ENCODE measurements at places on chromosomes 1 and 21.

GRCh38 chr21:45016031-45016405 lies 58.4 kb upstream of the ADARB1 start:
- no peak for DNase-seq

DNA sequence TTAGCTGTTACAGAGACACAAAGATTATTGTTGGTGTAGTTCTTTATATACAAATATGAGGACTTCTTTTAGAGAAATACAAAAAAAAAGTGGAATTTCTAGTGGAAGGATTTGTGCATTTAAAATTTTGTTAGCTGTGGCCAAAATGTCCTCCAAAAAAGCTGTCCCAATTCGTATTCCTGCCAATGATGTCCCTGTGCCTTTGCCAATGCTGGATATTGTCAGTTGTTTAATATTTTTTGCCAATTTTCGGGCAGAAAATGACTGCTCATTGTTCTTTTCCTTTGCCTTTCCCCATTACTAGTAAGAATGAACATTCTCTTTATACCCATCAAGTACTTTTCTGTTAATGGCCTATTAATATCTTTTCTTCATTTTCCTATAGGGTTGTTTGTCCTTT lies 110.0 kb upstream of the HOOK1 start:
- DNase-seq = no peak

- DNase-seq = no peak
These were observed 41.7 kb downstream of the PSMG1 start for GRCh38 chr21:39141502-39141901.

DNA sequence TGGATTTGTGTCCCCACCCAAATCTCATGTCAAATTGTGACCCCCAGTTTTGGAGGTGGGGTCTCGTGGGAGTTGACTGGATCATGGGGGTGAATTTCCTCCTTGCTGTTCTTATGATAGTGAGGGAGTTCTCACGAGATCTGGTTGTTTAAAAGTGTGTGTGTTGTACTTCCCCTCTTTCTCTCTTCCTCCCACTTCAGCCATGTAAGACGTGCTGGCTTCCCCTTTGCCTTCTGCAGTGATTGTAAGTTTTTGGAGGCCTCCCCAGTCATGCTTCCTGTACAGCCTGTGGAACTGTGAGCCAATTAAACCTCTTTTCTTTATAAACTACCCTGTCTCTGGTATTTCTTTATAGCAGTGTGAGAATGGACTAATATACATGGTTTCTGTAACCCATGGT lies 64.6 kb downstream of the RHOU start:
- DNase-seq = no peak

- DNase-seq = no peak
These were observed 1.4 kb downstream of the FOXD2 start for GRCh38 chr1:47439017-47439818.

DNA sequence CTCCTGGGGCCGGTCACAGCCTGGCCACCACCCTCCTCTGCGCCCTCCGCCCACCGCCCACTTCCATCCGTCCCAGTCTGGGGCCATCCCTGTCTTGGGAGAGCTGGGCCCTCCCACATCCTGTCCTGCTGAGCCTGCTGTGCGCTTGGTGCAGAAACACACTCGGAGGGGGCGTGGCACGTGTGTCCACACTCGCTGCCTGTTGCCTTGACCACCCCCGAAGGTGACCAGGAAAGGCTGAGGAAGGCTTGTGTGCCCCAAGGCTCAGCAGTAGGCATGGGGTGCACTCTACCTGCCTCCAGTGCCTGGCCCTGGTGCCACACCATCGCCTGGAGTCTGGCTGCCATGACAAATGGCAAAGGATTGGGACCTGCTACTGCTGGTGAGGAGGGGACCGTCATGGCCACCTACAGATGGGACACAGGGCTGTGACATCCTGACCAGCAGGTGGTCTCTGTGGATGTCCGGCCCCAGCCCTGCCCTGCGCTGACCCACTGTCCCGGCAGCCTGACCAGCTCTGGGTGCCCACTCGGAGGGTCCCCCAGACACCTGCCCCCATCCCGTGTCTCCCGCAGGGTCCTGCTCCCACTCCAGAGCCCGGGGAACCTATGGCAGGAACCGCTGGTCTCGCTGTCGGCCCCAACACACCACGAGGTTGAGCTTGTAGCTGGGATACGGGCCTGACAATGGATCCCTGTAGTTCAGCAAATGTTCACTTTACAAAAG lies 23.2 kb upstream of the PTTG1IP start:
- DNase-seq = no peak

- DNase-seq = no peak
These were observed 27.1 kb downstream of the SLC30A1 start for GRCh38 chr1:211551638-211552460.

DNA sequence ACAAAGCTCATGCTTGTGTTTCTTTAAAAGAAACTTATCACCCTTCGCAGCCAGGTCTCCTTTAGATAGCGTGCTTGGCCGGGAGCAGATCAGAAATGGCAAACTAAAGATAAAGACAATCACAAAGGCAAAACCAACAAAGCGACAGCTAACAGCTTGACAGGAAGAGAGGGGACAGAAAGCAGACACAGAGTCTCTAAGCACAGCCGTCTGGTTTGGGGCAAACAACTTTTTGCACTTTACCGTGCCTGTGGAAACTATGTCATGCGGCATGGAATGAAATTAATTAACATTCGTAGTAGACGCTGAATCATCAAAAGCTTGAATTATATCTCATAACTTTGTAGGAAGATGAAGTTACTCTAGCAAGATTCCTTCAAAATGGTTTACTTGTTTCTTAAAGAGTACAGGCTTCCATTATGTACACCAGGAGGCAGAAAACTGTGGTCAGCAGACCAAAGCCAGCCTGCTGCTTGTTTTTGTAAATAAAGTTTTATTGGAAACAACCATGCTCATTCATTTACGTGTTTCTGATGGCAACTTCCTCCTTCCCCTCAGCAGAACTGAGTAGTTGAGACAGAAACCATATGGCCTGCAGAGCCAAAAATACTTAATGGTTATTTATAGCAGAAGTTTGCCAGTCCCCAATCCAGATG lies 183.2 kb downstream of the KIF26B start:
- no peak for DNase-seq

GRCh38 chr1:51237351-51238033 lies 1.4 kb downstream of the RNF11 start:
- DNase-seq = no peak

DNA sequence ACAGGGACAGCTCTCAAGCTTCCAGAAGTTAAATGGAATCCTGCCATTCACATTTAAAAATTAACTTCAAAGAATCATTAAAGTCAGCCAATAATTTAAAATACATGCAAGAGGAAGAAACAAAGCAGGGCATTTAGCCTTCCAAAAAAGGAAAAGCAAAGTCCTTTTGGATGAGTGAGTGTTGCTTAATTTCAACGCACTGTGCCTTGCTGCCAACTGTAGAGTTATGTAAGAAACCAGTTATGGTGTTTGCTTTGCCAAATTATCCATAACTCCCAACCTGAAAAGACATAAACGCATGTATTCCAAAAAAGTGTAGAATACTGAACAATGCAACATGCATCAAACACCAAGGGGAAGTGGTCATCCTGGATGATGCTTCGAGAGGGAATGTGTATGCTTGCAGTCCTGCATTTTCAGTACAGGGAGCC lies 16.1 kb upstream of the KCNE1 start:
- DNase-seq = no peak

DNA sequence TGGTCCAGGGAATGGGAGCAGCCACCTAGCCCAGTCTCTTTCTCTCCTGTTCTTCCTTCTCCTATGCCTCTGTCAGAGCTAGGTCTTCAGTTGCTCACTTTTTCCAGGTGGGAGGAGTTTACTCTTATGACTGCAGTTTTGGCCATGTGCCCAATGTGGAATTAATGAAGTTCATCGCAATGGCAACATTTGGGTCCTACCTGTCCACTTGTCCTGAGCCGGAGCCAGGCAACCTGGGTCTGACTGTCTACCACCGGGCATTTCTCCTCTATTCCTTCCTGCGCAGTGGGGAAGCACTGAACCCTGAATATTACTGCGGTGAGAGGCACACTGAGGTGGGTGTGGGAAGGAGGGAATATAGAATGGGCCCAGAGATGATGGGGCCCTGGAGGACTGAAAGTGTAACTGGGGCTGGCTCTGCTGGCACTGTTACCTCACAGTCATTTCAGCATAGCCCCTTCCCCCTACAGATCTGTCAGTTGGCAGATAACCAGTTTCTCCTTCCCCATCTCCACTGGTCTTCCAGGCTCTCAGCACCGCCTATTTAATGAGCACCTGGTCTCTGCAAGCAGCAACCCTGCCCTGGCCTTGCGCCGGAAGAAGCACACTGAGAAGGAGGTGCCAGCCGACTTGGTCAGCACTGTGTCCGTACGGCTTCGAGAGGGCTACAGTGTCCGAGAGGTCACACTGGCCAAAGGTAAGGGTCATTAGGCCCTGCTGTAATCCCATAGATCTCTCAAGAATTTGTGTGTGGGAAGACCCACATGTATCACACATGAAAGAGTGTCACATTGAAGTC lies 30.1 kb downstream of the SZT2 start:
- DNase-seq = no peak

- DNase-seq = no peak
These were observed 534.6 kb upstream of the PTBP2 start for GRCh38 chr1:96187020-96187419.

DNA sequence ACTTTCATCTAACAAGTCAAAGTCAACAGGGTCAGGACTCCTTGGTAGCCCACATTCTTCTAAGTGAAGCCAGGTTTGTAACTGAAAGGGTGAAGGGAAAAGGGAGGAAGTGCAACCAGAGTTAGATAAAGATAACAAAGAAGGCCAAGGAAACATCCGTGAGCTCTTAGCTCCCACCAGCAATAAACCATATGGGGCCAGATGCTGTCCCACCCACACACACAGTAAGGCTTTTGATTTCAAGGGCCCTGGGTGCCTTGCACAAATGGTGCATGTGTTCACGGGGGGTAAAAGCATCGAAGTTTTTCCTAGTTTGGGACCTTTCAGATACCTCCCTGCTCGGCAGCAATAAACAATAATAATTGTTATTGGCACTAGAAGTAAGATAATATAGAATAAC lies 5.1 kb upstream of the TIAM1 start:
- DNase-seq = no peak

DNA sequence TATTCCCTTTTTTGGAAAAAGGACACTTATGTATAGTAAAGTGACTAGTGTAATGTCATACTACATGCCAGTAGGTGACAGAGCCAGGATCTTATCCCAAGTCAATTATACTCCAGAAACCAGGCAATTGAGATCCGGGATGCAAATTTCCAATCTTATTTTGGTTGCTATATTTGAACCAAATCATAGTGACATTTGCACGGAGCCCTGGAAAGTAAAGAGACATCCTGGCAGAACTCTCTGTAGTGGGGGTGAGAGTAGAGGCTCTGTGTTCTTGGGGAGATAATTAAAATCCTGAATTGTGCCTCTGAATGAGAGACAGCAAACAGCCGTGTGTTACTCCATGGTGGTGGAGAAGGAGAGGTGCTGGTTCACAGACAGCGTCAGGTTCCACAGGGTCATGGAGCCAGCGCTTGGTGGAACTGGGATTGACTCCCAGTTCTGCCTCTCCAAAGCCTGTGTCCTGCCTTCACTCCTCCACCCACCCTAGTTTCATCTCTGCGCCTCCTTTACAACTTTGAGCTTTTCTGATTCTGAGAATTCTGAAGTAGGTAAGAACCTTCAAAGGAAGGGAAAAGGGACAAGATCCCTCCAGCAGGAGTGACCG lies 432.3 kb downstream of the PTPRU start:
- DNase-seq = no peak

GRCh38 chr21:26447932-26448475 lies 125.1 kb downstream of the CYYR1 start:
- DNase-seq = no peak

DNA sequence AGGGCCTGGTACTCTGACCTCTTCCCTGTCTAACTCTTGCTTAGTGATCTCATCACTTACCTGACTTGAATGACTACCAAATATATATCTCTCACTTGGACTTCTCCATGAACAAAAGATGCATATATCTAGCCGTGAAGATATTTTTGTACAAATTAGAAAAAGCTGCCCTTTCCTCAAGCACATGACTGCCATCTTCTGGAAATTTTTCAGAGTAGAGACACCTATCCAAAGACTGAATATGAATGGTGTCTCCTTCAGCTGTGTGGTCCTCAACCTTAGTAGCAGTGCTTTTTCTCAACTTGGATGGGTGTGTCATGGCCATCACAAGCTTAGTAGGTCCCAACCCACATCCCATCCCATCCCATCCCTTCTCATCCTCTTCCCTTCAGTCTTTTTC lies 142.3 kb downstream of the DNM3 start:
- DNase-seq = peak; percentile 10

DNA sequence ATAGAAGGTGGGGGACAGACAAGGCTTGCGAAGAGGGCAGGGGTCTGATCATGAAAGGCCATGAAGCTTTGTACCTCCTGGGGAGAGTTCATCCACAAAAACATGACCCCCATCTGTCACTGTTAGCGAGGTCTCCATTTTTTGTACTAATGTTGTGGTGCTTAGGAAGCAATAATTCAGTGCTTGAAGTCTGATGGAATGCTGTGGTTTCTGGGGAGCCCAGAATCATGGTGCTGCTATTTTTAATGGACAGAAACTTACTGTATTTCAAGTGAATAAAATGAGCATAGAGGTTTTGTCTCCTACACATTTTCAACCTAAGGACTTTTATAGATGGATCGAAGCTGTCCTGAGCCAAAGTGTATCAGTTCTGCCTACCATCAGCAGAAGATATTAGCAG lies 28.2 kb upstream of the RGL1 start:
- no peak for DNase-seq

DNA sequence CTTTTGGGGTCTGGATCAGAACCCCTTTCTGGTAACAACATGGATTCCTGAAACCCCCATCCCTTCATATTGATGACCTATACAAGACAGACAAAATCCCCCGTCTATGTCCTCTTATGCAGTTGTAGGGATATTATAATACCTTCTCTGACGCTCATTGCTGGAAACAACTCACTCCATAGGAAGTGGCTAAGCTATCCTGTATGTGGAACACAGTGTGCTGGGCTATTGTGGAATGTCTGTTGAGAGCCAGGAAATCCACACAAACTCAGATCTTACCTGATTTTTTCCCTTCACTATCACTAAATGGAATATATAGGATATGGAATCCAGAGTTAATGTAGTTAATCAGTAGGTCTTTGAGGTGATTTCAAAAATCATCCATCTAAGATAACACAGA lies 17.7 kb upstream of the PIK3R3 start:
- DNase-seq = no peak

Data from GDM1 (cell line).